ENCODE measurements at places on chromosomes 3 and 15.

- no peak for DNase-seq
Observed at GRCh38 chr3:39096775-39097174, 10.7 kb downstream of the GORASP1 start.

GRCh38 chr15:77518458-77518857, 97.8 kb downstream of the HMG20A start:
- no peak for DNase-seq

- no peak for DNase-seq
Observed at GRCh38 chr3:148551767-148552260, 145.9 kb upstream of the AGTR1 start.

- DNase-seq, result no peak
Observed at GRCh38 chr3:123070510-123070909, 3.7 kb downstream of the PDIA5 start.

- no peak for DNase-seq
Observed at GRCh38 chr15:22948056-22948455, 32.1 kb downstream of the CYFIP1 start.

- no peak for DNase-seq
Observed at GRCh38 chr15:96274087-96274440, 56.4 kb upstream of the NR2F2 start.

All from CD4-positive, alpha-beta T cell treated with Interleukin-15 for 4 hours (primary cell).